Activated naive CD4-positive, alpha-beta T cell treated with Interleukin-2 at 50 U/mL for 16 hours (primary cell): ENCODE measurements at places on chromosomes 4 and X.

DNA sequence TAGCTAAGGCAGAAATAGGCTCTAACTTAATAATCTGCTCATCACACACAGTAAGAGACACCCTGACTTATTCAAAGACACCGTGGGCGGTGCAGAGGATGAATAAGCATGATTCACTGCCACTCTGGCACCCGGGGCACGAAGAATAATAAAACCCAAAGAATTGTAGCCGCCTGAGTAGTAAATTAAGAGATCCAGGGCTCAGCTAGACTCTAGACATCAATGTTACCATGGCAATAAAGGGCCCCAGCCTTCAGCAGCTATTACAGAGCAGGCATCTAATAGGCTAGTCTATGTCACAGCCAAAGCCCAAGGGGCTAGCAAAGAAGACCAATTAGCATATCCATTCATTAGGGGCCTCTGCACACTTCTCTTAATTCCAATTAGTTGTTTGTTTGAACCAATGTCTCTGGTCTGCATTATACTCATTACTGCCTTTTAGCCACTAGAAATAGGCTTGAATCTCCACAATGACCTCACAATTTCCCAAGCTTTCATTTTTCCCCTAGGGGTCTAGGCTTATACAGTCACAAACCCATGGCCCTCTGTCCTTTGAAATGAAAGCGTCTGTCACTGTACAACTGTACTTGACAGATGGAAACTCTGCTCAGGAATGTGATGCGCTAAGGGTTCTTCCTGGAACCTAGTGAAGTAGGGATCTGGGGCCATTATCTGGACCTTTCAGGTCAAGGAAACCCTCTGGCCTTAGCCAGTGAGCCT is 3.0 kb upstream of the ATP1B4 start:
- DNase-seq, result peak; percentile 33

- DNase-seq, result no peak
Measured at GRCh38 chr4:4395849-4396627, 9.1 kb downstream of the NSG1 start.

DNA sequence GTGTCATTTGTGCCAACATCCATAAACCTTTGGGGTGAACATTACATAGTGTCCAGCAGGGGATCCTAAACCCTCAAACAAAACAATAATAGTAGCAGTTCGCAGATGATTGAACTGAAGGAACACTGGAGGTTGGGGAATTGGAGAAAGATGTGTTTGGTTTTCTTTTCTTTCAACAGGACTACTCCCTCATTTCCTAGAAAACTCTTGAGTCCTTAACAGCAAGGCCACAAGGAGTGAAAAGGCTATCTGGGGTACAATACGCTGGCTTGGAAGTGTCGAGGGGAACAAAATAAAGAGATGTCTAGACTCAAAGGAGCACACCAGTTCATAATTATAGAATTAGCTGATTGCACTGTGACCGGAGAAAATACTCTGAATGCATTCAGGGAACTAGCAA is 72.1 kb downstream of the IDS start:
- no peak for DNase-seq

GRCh38 chr4:7075962-7076695 is 8.3 kb upstream of the GRPEL1 start:
- no peak for DNase-seq

- no peak for DNase-seq
Measured at GRCh38 chrX:111020283-111020682, 75.7 kb upstream of the PAK3 start.

GRCh38 chr4:94892051-94892450 is 134.3 kb downstream of the BMPR1B start:
- no peak for DNase-seq

DNA sequence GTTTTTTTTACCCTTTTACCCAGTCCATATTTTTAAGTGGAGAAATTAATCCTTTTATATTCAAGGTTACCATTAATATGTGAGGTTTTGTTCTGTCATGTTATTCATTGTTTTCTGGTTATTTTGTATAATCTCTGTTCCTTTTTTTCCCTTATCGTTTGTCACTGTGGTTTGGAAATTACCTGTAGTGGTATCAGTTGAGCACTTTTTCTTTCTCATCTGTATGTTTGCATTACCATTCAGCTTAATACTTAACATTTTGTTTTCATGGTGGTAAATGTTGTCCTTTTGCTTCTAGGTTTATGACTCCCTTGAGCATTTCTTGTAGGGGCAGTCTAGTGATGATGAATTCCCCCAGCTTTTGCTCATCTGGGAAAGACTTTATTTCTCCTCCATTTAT is 6.6 kb downstream of the ETDC start:
- no peak for DNase-seq

DNA sequence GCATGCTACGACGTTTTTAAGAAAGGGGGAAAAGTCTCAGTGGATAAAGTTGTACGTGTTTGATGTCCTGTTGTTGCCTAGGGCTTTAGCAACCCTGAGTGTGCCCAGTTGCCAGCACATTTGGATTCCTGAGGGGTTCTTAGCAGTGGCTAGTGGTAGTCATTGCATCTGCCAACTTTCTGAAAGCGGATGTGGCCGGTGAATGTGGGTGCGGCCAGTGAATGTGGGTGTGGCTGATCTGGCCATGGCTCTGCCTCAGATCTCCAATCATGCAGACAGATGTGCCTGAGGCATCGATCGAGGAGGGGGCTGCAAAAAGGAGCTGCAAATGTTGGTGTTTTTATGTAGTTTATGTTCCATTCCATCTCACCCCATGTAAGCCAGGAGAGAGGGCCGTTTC is 41.5 kb upstream of the FAT1 start:
- DNase-seq, result no peak

DNA sequence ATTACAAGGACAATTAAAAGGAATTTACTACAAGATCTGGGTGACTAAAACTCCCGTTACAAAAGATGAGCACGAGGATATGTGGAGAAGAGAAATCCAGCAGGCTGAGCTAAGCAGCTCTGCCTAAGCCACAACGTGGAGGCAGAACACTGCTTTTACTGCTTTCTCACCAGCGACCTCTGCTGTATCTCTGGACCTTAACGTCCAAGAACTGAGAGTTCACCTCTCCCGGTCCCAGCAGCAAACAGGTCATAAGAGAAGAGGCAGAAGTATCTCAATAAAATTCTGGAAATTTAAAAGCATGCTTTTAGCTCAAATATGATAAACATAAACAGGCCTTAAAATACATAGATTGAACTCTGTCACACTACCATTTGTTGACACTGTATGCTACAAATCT is 81.0 kb downstream of the ADGRA3 start:
- DNase-seq, result no peak

GRCh38 chr4:27764526-27764837 is 903.8 kb downstream of the STIM2 start:
- DNase-seq, result no peak

DNA sequence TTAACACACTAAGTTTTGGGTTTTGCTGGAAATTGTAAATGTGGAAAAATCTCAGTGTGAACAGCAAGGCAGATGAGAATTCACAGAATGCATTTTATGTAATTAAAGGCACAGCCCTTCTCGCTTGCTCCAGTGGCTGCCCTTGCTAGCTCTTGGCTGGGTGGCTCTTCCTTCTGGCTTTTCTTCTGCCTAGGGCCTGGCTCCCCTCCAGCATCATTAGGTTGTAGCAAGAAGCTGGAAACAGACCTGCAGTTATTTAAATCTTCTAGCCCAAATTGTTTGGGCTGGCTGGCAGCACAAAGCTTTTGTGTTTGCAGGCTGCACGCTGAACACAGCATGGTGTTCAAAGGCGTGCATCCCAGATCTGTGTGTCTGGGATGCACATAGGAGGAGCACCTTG is 56.5 kb downstream of the LIMCH1 start:
- no peak for DNase-seq

- DNase-seq, result no peak
Measured at GRCh38 chr4:178812866-178813265, 1370.6 kb upstream of the AGA start.

GRCh38 chr4:6873792-6874461 is 35.7 kb upstream of the TBC1D14 start:
- DNase-seq, result peak; percentile 81

DNA sequence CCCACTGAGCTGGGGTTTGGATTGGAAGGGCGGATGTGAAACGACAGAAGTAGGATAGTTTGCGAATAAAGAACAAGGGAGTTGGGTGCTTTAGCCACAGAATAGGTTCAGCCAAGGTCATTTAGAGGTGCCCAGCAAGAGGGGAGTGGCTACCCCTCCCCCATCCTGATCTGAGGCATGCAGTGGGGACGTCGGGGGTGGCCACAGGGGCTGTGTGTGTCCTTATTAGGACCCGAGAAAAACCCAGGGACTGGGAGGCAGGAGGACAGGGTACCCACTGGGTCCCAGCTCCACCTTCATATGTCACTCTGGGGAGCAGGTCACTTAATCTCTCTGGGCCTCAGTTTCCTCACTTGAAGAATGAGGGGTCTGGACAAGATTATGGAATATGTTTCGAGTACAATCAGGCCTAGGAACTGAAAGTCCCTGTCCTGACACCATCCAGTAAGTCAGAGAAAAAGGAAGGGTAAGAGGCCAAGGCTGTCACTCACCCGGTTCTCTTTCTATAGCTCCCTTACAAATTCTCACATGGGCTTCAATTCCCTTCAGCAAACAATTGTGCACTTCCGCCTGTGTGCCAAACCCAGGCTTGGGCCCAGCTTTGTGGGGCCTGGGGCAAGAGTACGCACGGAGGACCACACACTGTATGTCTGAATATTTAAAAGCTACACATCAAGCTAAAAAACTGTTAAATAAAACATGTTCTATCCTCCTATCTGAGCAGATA is 4.2 kb upstream of the NYX start:
- no peak for DNase-seq

GRCh38 chrX:47182106-47182700 is 11.4 kb upstream of the UBA1 start:
- no peak for DNase-seq
